T-helper 1 cell (primary cell): ENCODE measurements at places on chromosomes 5 and 9.

DNA sequence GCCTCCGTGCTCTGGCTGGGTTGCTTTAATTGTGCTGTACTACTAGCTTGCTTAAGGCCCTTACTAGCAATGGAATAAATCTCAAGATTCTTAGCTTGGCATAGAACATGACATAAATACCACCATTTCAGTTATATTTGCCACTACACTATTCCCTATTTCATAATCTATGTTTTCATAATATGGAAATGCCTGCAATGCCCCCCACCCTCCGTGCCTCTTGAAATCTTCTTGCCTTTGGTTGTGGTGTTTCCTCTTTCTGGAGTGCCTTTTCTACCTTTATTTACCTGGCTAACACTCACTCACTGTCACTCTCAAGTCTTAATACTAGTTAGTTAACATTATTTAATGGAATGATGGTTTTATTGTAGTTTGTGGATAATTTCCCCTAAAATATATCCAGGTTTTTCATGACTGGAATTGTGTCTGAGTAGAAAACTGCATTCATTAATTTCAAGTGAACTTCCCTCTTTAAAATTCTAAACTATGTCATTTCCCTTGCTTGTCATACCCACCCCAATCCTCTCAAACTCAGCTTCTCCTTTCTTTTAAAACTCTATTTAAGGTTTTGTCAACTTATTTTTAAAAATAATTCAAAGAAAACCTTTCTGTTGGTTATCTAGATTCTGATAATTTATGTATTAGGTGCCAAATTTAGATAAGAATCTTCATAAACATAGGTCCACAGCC is 521.7 kb upstream of the DAB2 start:
- no peak for DNase-seq

DNA sequence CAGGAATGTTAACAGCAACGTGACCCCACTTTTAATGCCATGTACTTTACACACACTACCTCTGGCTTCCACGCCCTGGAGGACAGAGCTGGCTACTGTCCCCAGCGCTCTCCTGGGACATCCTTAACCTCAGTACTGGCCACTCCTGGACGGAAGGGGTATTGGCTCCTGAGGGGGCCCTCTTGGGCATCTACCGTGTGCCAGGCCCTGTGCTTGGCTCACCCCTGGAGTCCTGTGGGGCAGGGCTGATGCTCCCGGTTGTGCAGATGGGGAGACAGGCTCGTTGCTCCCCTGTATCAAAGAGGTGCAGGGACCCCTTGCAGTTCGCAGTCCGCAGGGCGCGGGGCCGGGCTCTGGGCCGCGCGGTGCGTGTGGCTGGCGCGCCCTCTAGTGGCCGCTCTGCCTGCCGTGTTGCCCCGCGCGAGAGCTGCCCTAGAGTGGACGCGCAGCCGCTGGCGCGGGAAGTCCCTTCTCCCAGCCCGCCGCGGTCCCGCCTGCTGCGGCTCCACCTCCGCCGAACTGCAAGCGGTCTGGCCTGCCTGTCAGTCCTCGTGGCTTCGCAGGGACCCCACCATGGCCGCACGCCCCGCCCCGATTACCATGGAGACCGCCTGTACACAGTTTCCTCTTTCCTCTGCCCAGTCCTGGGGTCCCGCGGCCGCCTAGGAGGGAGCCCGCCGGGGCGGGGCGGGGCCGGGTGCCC is at the start of gene WDR38:
Gene WDR38 (plus strand): TSS at position 632 of the 703 bp plus-strand sequence. CDS start 72 bp downstream, outside the sequence.
- DNase-seq: peak; percentile 81

GRCh38 chr9:101324245-101324804 is 60.5 kb downstream of the BAAT start:
- no peak for DNase-seq

DNA sequence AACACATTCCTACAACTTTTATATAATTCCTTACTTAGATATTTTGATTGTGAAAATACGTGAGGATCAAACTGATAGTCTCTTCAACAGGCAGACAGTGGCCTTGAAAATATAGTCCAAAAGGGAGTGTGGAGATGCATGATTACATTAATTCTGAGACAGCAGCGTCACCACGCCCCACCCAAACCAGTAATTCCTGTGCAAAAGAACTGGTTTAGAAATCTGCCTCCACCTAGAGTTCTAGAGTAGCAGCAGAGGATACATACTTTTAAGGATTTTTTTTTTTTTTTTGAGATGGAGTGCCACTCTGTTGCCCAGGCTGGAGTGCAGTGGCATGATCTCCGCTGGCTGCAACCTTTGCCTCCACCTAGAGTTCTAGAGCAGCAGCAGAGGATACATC is 1.6 kb upstream of the TUT7 start:
- no peak for DNase-seq
